Activated CD4-positive, alpha-beta T cell treated with anti-CD3 and anti-CD28 coated beads, Interleukin-10, Interleukin-2, amounts not matched to agents 100 ng/mL and 50 ng/mL, durations not matched to agents 16 hours and 8 hours (primary cell): ENCODE measurements at places on chromosomes 7 and 10.

- DNase-seq: no peak
Observed at GRCh38 chr7:134587750-134588149, 38.8 kb downstream of the AKR1B15 start.

DNA sequence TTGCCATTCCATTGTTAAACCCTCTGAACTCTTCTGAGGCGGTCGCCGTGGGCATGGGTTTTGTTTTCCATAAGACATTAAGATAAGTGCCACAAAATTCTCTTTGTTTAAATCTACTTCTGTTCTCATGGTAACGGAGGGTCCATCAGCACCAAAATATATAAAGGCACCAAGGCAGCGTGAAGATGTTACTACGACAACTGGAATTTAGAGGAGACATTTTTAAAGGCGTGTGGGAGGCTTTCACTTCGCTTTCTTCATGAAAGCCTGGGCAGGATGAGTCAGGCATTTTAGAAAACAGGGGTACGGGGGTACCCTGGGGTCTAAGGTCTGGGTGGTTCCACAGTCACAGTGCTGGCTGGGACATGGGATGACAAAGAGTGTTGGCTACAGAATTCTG is 34.0 kb downstream of the SMKR1 start:
- DNase-seq: no peak

GRCh38 chr10:807163-807957 is 117.9 kb upstream of the DIP2C start:
- no peak for DNase-seq

DNA sequence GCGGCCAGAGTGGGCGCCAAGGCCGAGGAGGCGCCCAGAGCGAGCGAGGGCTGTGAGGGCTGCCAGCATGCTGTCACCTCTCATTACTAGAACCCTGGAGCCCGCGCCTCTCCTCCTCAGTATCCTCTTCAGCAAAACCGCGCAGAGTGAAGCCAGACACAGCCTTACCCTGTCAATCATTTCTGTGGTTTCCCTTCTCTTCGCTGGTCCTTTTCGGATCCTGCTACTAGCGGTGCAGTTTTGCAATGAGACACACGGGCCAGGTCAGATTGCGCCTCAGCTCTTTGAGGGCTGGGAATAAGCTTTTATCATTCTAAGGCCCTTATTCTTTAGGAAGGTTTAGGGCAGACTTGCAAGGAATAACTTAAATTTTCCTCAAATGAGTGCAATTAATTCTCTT is 55.5 kb upstream of the FAM171A1 start:
- no peak for DNase-seq
